ENCODE measurements at places on chromosomes 4 and X. TPM values are rescaled to one million over a fixed set of nuclear protein-coding genes. Genes with fewer than 3 reads are reported as not detected.

DNA sequence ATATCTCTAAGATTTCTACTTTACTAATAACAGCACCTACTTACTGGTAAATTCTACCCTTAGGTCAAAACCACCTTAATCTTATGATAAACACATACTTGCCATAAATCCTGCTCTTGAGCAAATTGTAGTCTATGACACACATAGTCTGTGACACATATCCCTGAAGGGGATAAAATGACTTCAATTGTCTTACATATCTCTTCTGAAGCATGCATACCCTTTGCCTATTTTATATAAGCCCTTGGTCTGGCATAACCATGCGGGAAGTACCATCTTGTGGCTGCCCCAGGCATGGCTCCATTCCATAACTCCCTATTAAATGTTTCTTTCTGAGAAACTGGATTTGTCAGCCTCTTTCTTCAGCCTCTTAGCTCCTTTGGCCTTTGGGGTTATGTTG, 248.9 kb downstream of the SLC7A11 start:
- DNase-seq, result no peak

DNA sequence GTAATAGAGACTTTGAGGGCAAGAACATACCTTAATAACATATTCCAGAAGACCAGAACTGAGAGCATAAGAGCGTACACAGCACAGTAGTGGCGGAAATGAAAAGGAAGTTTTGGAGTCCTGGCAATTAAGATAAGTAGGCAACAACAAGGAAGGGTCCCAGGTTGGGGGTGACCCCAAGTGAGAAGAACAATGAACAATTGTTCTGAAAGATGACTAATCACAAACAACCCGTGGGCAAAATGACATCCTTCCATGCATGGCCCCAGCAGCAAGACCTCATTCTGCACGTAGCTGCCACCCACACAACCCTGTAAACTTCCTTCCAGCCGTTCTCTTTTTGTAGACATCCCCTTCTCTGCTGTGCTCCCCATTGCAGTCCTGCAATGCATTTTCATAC, 384.4 kb upstream of the PABPC4L start:
- no peak for DNase-seq

DNA sequence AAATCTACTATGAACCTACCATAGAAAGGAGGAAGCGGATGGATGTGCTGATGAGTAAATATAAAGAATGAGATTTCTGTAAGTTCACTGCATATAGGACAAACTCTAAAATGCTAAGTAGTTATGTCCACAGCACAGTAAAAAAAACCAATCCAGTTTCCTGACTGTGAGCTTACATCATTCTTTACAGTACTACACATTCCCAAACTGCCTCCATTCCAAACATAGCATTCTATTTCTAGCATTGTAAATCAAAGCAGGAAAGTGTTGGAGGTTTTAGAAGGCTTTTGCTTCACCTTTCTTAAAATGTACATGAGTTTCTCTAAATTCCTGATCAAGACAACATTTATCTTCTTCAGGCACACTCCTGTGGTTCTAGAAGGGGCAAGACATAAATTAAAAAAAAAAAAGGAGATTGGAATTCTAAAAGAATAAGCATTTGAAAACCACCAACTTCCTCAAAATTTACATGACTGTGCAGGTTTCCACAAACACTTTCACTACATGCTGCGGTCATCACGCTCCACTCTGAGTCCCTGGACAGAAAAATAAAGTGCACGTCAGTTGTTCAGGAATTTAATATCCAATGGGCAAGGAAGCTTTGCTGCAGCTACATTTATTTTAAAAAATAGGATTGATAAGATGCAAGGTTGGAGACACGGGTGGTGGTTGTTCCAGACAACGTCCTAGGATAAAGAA, 297.6 kb upstream of the STS start:
- no peak for DNase-seq

ATP2B3 gene
- polyA plus RNA-seq, result not detected

FREM3 gene
- 0.01 TPM for polyA plus RNA-seq

DNA sequence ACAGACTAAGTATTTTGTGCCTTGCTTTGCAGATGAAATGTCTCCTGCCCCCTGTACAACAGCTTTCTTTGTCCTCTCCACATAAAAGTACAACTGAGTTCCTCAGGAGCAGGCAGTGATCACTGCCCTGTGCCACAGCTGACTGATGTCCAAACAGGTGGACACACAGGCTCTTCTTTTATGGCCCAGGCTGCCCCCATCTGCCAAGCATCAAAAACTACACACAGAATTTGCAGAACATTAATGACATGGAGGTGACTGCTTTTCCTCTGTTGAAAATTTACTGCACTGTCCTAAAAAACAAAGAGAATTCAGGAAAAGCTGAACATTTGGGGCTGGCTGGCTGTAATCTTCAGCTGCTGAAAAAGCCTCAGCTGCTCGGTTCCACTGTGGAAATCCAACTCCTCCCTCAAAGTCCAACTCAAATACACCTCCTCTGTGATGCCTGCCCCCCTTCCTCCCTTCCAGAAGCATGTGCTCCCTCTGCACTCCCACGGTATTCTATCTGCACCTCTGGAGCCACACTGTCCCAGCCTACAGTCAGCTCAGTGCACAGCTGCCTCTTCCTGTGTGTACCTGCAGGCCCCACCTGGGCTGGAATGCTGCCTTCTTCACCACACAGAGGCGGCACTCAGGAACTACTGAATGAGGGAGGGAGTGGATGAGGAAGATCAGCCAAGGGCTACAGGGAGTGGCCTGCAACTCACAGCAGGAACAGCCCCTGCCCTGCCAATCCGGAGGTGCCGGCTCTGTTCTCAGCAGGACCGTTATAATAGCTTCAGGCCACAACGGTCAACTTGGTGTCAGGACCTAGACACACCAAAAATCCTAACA, 10.3 kb downstream of the AFAP1 start:
- DNase-seq, result no peak

- no peak for DNase-seq
These were observed 73.1 kb upstream of the BMP2K start for GRCh38 chr4:78703079-78703478.

DNA sequence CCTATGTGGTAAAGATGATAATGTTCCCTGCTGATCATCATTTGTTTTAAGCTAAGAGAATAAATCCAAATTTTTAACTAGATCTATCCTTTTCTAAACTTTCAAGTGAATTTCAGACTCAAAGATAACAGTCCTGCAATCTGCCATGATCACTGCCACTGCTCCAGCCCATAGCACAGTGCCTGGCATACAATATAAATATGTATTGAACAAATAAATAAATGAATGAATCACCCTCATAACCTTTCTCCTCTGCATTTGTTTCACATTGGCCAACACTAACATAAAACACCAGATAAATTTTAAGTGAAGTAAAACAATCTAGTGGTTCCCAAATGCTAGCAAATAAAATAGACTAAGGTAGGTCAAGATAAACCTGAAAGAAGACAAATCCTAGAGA, 439.0 kb downstream of the GPM6A start:
- DNase-seq, result no peak

CTAG1B gene
- polyA plus RNA-seq, result not detected

- DNase-seq, result no peak
These were observed 53.9 kb downstream of the PAPSS1 start for GRCh38 chr4:107666134-107666533.
